ENCODE measurements at places on chromosomes 1 and 21.

DNA sequence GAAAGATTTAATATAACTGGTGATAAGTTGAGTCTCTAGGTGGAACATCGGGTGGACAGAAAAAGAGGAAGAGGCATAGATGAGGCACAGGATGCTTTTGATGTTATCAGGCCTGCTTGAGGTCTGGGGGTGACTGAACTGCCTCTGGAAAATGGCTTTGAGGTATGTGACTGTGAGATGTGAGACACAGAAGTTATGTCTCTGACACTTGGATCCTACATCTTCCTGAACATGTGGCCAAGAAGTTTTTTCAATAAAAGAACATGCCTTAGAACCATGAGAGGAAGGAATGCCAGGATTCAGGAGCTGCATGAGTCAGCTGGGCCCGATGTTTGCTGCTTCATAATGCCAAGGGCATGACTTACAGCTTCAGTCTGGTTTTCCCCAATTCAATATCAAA, 11.5 kb upstream of the AIM2 start:
- DNase-seq: no peak

DNA sequence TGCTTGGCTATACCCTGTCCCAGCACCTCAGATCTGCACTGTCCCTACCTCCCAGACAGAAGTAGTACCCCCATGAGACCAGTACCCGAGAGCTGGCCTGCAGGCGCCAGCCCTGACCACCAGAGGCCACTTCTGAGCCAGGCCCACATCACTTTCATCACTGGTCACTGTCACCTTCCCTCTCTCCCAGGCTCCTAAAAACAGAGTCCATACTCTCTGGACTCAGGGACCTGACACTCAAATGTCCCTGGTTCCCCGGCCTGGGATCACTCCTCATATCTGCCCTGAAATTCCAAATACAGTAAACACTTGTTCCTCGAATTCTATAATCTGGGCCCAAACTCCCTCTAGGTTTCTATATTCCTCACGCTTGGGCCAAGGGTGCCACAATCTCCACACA, 18.7 kb downstream of the TMEM53 start:
- peak; percentile 13 for DNase-seq

DNA sequence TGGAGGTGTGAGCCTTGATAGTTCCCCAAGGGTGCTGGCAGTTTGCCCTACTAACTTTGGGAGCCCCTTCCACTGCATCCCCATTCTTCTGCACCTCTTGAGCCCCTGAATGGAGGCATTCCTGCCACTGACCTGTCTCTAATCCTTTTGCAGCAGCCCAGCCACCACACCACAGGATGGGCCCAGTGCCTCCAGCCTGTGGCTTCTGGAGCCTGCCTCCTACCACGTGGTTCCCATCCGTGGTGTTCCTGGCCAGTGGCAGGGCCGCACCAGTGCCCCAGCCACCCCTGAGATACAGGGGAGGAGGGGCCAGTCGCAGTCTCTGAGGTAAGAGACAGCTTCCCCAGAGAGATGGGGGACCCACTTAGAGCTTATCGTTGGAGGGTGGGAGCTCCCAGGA, 14.4 kb downstream of the INAVA start:
- no peak for DNase-seq

- DNase-seq: no peak
These were observed 1490.8 kb downstream of the BRINP3 start for GRCh38 chr1:188986745-188987417.

DNA sequence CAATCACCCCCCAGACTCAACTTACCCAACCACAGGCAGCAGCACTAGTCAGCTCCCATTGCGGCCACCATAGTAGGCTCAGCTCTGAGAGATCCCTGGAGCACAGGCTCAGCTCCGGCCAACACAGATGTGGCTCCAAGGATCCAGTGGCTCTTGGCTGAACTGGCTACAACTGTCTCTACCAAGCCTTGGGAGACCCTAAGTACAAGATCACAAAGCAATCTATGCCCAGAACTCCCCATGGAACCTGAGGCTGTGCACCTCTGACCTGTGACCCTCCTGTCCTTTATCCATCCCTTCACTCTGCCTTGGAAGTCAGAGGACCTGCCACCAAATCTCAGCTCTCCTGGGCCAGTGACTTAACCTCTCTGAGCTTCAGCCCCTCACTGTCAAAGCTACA, 61.8 kb upstream of the GJB5 start:
- no peak for DNase-seq

DNA sequence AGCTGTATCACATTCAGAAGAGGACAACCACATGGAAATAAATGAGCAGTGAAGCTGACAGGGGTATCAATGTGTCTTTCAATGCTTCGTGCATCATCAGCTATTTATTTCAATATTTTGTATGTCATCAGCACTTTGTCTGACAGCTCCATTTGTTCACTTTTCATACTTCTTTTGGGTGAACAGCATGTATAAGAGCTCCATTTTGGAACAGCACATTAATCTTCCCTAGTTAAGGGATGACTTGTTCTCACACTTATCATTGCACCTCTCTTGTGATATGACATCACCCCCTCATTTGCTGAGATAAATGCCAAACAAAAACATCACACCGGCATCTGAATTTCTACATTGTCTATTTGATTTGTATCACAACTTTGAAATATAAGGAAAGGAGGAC, 190.6 kb upstream of the SAMSN1 start:
- DNase-seq: no peak

- no peak for DNase-seq
These were observed 263.0 kb downstream of the TNR start for GRCh38 chr1:175480343-175480822.

- DNase-seq: no peak
These were observed 10.5 kb upstream of the PRXL2B start for GRCh38 chr1:2575801-2576663.

DNA sequence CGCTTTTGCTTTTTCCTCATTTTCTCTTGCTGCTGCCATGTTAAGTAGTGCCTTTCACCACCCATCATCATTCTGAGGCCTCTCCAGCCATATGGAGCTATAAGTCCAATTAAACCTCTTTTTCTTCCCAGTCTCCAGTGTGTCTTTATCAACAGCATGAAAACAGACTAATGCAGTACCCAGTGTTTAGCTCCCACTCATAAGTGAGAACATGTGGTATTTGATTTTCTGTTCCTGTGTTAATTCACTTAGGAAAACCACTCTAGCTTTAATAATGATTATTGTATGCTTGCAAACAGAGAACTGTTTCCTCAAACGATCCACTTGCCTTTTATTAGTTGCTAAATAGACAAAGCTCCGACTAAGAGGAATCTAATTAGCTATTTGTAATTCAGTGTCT, 43.3 kb downstream of the IL23R start:
- no peak for DNase-seq

- DNase-seq: no peak
These were observed 6.8 kb downstream of the ARV1 start for GRCh38 chr1:230985711-230986110.

DNA sequence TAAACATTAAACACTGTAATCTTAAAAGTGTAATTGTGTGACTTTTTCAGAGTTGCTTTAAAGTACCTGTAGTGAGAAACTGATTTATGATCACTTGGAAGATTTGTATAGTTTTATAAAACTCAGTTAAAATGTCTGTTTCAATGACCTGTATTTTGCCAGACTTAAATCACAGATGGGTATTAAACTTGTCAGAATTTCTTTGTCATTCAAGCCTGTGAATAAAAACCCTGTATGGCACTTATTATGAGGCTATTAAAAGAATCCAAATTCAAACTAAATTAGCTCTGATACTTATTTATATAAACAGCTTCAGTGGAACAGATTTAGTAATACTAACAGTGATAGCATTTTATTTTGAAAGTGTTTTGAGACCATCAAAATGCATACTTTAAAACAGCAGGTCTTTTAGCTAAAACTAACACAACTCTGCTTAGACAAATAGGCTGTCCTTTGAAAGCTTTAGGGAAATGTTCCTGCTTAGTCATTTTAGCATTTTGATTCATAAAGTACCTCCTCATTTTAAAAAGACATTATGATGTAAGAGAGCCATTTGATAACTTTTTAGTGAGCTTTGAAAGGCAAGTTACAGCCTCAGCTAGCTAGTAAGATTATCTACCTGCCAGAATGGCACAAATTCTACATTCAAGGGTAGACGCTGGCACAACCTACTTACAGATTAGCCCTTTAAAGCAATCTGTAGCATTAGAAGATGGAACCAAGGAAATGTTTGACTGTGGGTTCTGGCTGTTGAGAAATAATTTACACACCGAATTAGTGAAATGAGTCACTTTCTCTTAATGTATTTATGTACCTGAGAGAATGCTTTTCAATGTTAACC, 9.4 kb downstream of the SOD1 start:
- no peak for DNase-seq

GRCh38 chr1:82197606-82198005, 396.9 kb downstream of the ADGRL2 start:
- no peak for DNase-seq

DNA sequence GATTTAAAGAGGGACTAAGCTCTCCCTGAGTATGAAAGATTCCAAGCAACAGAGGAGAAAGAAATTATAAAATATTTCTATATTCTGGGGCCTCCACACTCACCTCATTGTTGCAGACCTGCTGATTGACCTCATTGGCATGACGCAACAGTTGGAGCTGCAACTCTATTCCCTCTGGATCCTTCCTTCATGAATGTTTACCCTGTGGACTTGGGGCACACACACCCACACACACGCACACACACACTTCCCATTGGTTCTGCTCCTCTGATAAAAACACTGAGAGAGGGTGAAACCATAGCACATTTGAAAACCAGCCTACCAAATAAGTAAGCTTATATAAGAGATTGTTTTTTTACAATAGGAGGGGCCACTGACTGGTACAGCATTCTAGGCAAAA, 159.1 kb downstream of the BRINP2 start:
- no peak for DNase-seq

- DNase-seq: no peak
These were observed 160.2 kb downstream of the CYYR1 start for GRCh38 chr21:26412885-26413284.

GRCh38 chr1:30363031-30363430, 360.4 kb downstream of the MATN1 start:
- no peak for DNase-seq

- no peak for DNase-seq
These were observed 42.4 kb upstream of the AKT3 start for GRCh38 chr1:243892456-243892855.

DNA sequence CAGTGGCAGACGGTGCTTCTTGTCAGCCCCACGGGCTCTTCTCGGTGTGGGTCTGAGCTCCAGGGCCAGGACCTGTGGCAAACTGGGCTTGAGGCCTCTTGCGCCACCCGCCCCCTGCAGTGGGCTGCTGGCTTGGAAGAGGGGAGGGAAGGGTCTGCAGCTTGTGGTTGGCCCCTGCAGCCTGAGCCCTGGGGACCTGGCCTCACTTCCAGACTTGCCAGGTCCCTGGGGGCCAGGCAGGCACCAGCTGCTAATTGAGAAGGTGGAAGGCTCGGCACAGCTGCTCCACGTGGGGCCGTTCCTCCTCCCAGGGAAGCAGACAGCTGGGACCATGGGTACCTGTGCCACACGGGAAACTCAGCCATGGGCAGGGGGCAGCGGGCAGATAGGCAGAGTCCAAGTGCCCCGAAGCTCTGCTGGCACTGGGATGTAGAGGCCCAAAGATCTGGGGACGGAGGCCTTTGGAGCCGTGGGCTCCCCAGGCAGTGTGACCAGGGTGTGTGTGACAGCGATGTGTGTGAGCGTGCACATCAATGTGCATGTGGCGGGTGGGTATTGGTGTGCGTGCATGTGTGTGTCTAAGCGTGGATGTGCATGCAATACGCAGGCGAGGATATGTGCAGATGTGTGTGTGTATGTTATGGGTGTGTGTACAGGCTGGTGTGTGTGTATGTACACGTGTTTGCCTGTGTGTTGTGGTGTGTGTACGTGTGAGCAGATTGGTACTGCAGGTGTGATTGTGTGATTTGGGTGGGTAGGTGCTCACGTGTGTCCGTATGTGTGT, 39.3 kb downstream of the TP73 start:
- DNase-seq: no peak

DNA sequence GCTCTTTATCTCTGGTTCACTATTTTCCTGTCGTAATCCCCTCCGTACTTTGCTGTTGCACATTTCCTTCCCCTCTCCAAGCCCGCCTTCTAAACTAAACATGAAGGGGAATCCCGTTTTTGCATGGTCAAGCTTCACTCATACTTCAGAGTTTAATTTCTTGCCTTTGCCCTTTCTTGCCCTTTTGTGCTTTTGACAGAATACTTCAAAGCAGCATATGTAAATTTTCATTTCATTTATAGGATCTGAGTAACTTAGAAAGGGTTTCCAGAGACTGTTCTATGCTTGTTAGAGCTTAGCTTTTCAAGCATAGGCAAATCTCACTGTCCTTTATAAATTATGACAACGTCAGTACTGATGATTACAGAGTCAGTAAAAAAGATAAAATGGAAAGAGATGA, 27.7 kb downstream of the SPATA45 start:
- no peak for DNase-seq

DNA sequence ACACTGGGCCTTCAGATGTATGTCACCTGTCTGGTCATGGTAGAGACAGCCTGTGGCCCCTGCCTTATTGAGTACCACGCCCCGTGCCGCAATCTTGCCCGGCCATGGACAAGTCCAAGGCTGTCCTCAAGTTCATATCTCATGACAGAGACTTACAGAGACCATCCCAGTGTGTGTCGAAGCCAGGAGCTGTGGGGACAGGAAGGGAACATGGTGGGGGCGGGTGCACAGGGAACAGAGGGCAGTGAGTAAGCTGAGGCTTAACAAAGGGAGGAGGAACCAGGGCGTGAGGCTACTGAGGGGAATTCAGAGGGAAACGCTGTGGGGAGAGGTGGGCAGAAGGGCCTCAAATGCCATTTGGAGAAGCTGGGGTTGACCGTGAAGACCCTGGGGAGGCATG, 75.8 kb downstream of the ALPL start:
- no peak for DNase-seq

- DNase-seq: no peak
These were observed 82.7 kb upstream of the ZBTB18 start for GRCh38 chr1:243968413-243968812.

- DNase-seq: no peak
These were observed 79.3 kb downstream of the HMCN1 start for GRCh38 chr1:185813401-185813979.

- DNase-seq: no peak
These were observed 28.9 kb downstream of the DISP1 start for GRCh38 chr1:222843469-222844410.

- DNase-seq: no peak
These were observed 102.3 kb upstream of the F3 start for GRCh38 chr1:94643819-94644218.

Measured in stimulated activated CD4-positive, alpha-beta T cell treated with anti-CD3 and anti-CD28 coated beads, Interleukin-2, amount 100 ng/mL, for 24 hours (primary cell).